ENCODE measurements at places on chromosomes 5 and 9. TPM values are rescaled to one million over a fixed set of nuclear protein-coding genes. Genes with fewer than 3 reads are reported as not detected.

The TRAF1 gene
- 56.1 TPM for total RNA-seq

The PSD2 gene
- total RNA-seq, result 0.13 TPM

The PRRX2 gene
- 32.8 TPM for total RNA-seq

The SPINK6 gene
- total RNA-seq, result not detected

The ARHGEF39 gene
- total RNA-seq, result 0.44 TPM

The KIF12 gene
- total RNA-seq, result not detected

The ELL2 gene
- total RNA-seq, result 44.0 TPM

The ITGA2 gene
- 113 TPM for total RNA-seq

The PCDHA9 gene
- total RNA-seq, result 0.06 TPM

The C5 gene
- 8.2 TPM for total RNA-seq

The CDH10 gene
- total RNA-seq, result under 0.01 TPM

The GMCL2 gene
- not detected for total RNA-seq

The DIPK1B gene
- 1.4 TPM for total RNA-seq

The BRD3 gene
- total RNA-seq, result 5.7 TPM

The GFM2 gene
- total RNA-seq, result 38.0 TPM

The FAM151B gene
- total RNA-seq, result 9.8 TPM

The TMEM161B gene
- 9.6 TPM for total RNA-seq

The GABRA1 gene
- total RNA-seq, result under 0.01 TPM

The CTSV gene
- 0.26 TPM for total RNA-seq

The VCP gene
- total RNA-seq, result 411 TPM

The OR1Q1 gene
- total RNA-seq, result 0.26 TPM

The PCA3 gene
- total RNA-seq, result 0.26 TPM

The CXCL14 gene
- not detected for total RNA-seq

Measured in aortic smooth muscle cell (primary cell).